ENCODE measurements at places on chromosomes 3 and 15. TPM values are rescaled to one million over a fixed set of nuclear protein-coding genes. Genes with fewer than 3 reads are reported as not detected.

DNA sequence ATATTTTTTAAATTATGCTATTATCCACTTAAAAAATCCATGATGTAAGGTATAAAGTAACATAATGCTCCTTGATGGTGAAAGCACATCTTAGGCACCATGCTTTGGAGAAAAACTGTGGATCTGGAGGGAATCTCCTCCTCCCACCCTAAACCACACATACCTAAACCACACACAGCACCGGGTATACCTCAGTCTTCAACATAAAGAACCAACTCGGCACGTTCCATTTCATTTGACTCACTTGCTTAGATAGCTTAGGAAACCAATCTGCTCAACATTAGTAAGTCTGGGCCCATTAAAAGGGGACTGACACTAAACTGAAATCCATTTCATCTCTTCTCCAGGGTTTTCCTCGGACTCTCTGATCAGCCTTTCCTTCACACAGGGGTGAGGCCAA is 945.7 kb upstream of the CFAP20DC start:
- DNase-seq: no peak
- no peaks in the 10 kb centered on the region for H3K36me3 ChIP-seq
- no peak overlapping the region for H3K27ac ChIP-seq
- H3K4me3 ChIP-seq: no peak overlapping the region
- H3K4me1 ChIP-seq: no peaks in the 10 kb centered on the region
- H3K27me3 ChIP-seq: no peaks in the 10 kb centered on the region

DNA sequence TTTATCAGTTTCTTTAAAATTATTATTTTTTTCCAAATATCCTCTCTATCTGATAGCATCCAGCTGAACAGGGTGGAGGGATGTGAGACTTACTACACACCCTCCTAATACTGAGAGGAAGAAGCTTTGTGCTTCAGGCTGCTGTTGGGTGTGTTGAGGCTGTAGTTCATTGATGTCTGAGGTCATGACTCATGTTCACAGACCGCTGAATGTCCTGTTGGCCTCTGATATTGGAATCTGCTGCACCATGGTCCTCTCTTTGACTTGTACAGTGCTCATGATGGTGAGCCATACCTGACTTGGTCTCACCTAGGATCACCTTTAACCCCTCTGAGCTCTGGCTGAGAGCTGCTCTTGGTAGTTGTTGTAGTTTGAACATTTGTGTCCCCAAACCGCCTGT is 302.9 kb downstream of the SATB1 start:
- H3K4me3 ChIP-seq: no peak overlapping the region
- DNase-seq: no peak
- no peaks in the 10 kb centered on the region for H3K27me3 ChIP-seq
- H3K36me3 ChIP-seq: no peaks in the 10 kb centered on the region
- H3K4me1 ChIP-seq: no peaks in the 10 kb centered on the region

GRCh38 chr3:185327062-185327461 is 35.9 kb upstream of the MAP3K13 start:
- no peak overlapping the region for H3K4me3 ChIP-seq
- no peaks in the 10 kb centered on the region for H3K27me3 ChIP-seq
- no peak overlapping the region for H3K27ac ChIP-seq
- peaks cover 6% of the 10 kb centered on the region for H3K4me1 ChIP-seq
- no peaks in the 10 kb centered on the region for H3K36me3 ChIP-seq

- no peaks in the 10 kb centered on the region for H3K36me3 ChIP-seq
- H3K4me1 ChIP-seq: peaks cover 4% of the 10 kb centered on the region
- H3K27me3 ChIP-seq: no peaks in the 10 kb centered on the region
- peak overlapping the region; percentile 79 for H3K4me3 ChIP-seq
- DNase-seq: peak; percentile 22
Measured at GRCh38 chr3:169965562-169966427, 812 bp upstream of the SEC62 start.

- no peaks in the 10 kb centered on the region for H3K36me3 ChIP-seq
- no peak overlapping the region for H3K4me3 ChIP-seq
- no peak overlapping the region for H3K27ac ChIP-seq
- H3K27me3 ChIP-seq: no peaks in the 10 kb centered on the region
Measured at GRCh38 chr3:128767094-128767750, 41.2 kb downstream of the RAB7A start.

GRCh38 chr3:119945291-119945690 is 149.0 kb downstream of the GSK3B start:
- no peaks in the 10 kb centered on the region for H3K4me1 ChIP-seq
- no peak for DNase-seq
- no peaks in the 10 kb centered on the region for H3K36me3 ChIP-seq
- no peak overlapping the region for H3K27ac ChIP-seq
- H3K27me3 ChIP-seq: no peaks in the 10 kb centered on the region

Gene BSN
- total RNA-seq: 0.21 TPM

GRCh38 chr3:188370081-188370830 is 216.3 kb downstream of the LPP start:
- H3K4me3 ChIP-seq: no peak overlapping the region
- no peaks in the 10 kb centered on the region for H3K4me1 ChIP-seq
- DNase-seq: no peak
- H3K27ac ChIP-seq: no peak overlapping the region
- no peaks in the 10 kb centered on the region for H3K36me3 ChIP-seq
- H3K27me3 ChIP-seq: no peaks in the 10 kb centered on the region

Gene GPR176
- total RNA-seq: 0.82 TPM

GRCh38 chr3:178901204-178901603 is 170.4 kb downstream of the ZMAT3 start:
- H3K27ac ChIP-seq: no peak overlapping the region
- H3K4me3 ChIP-seq: no peak overlapping the region
- no peak for DNase-seq
- no peaks in the 10 kb centered on the region for H3K27me3 ChIP-seq

GRCh38 chr3:56157693-56158362 is 310.4 kb downstream of the ERC2 start:
- H3K27ac ChIP-seq: no peak overlapping the region
- no peak overlapping the region for H3K4me3 ChIP-seq
- no peaks in the 10 kb centered on the region for H3K4me1 ChIP-seq
- no peak for DNase-seq
- H3K36me3 ChIP-seq: no peaks in the 10 kb centered on the region

Gene FOXB1
- total RNA-seq: not detected

GRCh38 chr3:6921066-6921465 is 60.2 kb downstream of the GRM7 start:
- no peaks in the 10 kb centered on the region for H3K4me1 ChIP-seq
- H3K4me3 ChIP-seq: no peak overlapping the region
- H3K27me3 ChIP-seq: no peaks in the 10 kb centered on the region
- no peak overlapping the region for H3K27ac ChIP-seq

DNA sequence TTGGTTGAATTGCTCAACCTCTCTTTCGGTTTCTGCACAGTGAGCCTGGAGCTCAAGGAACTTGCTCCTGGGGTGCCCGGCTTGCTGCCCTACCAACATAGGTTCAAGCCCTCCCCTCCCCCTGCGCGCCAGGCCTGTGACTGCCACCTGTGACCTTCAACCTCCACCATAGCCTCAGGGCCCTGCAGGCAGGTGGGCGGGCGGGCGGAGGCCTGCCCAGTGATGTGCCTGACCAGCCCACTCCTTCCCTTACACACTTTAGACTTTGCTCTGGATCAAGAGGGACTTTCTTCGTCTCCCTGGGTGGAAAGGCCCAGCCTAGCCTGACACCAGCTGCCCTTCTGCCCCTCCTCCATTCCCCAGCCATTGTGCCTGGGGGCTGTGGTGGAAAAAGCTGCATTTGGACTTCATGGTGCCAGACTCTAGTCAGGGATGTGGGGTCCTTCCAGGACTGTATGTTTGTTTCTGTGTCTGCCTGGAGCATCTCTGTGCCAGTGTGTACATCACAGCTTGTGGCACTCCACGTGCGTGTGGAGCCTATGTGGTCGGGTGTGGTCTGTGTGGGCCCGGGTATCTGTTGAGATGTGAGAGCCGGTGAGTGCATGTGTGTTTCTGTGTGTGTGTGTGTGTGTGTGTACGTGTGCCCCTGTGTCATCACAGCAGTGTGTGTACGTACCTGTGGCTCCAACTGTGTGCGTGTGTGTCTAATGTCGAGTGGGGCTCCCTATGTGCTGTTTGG is 9.5 kb downstream of the PRKCD start:
- DNase-seq: no peak
- no peaks in the 10 kb centered on the region for H3K36me3 ChIP-seq
- no peaks in the 10 kb centered on the region for H3K27me3 ChIP-seq
- H3K4me3 ChIP-seq: no peak overlapping the region

Gene GALNT15
- 4.5 TPM for total RNA-seq

DNA sequence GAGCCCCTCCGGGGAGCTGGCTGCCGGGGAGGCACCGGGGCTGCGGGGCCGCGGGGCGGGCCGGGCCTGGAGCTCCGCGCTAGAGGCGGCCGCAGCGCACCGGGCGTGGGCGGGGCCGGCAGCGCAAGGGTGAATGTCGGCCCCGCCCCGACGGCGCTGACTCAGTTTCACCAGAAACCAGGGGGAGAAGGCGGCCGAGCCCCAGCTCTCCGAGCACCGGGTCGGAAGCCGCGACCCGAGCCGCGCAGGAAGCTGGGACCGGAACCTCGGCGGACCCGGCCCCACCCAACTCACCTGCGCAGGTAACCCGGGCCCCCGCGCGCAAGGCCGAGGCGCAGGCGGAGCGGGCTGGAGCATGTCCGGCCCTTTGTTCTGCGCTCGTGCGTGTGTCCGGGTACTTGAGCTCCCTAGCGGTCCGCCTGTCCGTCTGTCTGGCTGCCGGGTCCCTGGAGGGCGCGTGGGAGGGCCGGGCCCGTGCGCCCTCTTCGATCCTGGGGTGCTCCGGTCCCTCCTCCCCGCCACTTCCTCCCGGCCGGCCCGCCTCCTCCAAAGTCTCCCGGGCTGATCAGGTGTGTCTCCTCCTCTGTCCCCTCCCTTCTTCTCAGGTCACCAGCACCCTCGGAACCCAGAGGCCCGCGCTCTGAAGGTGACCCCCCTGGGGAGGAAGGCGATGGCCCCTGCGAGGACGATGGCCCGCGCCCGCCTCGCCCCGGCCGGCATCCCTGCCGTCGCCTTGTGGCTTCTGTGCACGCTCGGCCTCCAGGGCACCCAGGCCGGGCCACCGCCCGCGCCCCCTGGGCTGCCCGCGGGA is at the start of gene SPINT1:
Gene SPINT1, plus strand, starts transcription at position 164 of the 811 bp plus-strand sequence. Its CDS starts 507 bp downstream, at position 671.
- H3K4me1 ChIP-seq: no peaks in the 10 kb centered on the region
- peak within 1 kb of the TSS; percentile 96 for H3K27ac ChIP-seq
- no peaks in the 10 kb centered on the region for H3K36me3 ChIP-seq
- DNase-seq: peak; percentile 82
- peak within 1 kb of the TSS; percentile 81 for H3K4me3 ChIP-seq

DNA sequence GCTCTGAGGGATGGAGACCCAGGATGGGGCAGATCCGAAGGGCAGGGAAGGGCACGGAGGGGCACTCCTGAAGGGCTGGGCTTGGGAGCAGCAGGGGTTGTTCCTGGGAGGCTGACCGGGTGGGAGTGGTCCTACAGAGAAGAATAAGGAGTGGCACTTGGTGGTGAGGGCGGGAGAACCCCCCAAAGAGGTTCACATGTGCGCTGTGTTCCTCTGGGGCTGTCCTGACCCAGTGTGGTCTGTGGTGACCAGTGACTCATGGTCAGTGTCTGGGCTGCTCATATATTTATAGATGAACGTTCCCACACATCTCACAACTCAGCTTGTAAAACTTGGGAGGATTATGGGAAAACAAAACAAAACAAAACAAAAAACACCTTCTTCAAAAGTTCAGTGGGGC is 10.0 kb downstream of the TRPM1 start:
- no peak for DNase-seq
- H3K4me1 ChIP-seq: no peaks in the 10 kb centered on the region
- no peak overlapping the region for H3K27ac ChIP-seq
- H3K27me3 ChIP-seq: no peaks in the 10 kb centered on the region
- no peak overlapping the region for H3K4me3 ChIP-seq

DNA sequence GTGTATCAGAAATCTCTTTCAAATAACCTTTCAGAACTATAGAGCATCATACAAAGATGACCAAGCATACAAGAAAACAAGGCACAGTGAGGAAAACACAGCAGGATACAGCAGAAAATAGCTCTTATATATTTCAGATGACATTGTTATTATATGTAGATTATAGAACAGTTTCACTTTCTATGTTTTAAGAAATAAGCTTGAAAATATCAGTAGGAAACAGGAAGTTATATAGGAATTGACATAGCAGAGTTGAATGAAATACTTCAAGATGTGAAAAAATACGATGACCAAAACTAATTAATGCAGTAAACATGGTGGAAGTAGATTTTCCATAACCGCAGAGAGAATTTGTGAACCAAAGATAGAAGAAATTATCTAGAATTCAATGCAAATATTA is 75.2 kb downstream of the LYSMD4 start:
- H3K27me3 ChIP-seq: no peaks in the 10 kb centered on the region
- no peak for DNase-seq
- H3K27ac ChIP-seq: no peak overlapping the region
- no peaks in the 10 kb centered on the region for H3K4me1 ChIP-seq

- DNase-seq: no peak
- H3K36me3 ChIP-seq: no peaks in the 10 kb centered on the region
- H3K27ac ChIP-seq: no peak overlapping the region
- H3K27me3 ChIP-seq: peaks cover 6% of the 10 kb centered on the region
- H3K4me1 ChIP-seq: no peaks in the 10 kb centered on the region
Measured at GRCh38 chr3:72095521-72095920, 310.6 kb upstream of the PROK2 start.

Gene MESP2
- 0.45 TPM for total RNA-seq

Gene CCR9
- total RNA-seq: 0.13 TPM

GRCh38 chr15:69535998-69536397 is 83.4 kb downstream of the RPLP1 start:
- H3K36me3 ChIP-seq: no peaks in the 10 kb centered on the region
- no peaks in the 10 kb centered on the region for H3K27me3 ChIP-seq
- H3K4me1 ChIP-seq: no peaks in the 10 kb centered on the region
- no peak for DNase-seq
- H3K27ac ChIP-seq: no peak overlapping the region
- no peak overlapping the region for H3K4me3 ChIP-seq

- H3K27me3 ChIP-seq: no peaks in the 10 kb centered on the region
- no peak overlapping the region for H3K27ac ChIP-seq
- DNase-seq: no peak
- no peak overlapping the region for H3K4me3 ChIP-seq
Measured at GRCh38 chr3:143586576-143586975, 261.7 kb downstream of the SLC9A9 start.

Gene ERC2
- 0.30 TPM for total RNA-seq

DNA sequence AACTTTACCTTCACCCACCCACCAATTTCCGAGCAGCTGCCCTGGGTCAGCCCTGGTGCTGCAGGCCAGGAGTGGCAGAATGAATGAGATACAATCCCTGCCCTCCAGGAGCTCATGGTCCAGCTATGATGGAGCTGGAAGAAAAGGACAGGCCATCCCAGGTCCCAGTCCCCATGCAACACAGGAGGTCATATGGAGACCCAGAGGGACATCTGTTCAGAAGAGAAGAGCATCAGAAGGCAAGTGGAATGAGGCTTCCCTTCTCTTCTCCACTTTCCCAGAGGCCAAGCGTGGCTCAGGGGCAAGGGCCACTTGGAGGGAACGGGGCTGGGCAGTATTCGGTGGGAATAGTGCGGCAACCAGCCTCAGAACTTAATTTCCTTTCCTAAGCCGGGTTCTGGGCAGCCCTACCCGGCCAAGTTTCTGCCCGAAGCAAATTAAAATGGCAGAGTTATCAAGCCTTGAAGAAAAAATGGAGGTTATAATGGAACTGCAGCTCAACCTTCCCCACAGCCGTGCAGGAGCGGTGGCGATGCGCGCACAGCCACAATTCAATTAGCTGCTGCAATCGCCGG is 35.9 kb downstream of the TLE3 start:
- peaks cover 41% of the 10 kb centered on the region for H3K36me3 ChIP-seq
- no peak for DNase-seq
- peaks cover 4% of the 10 kb centered on the region for H3K4me1 ChIP-seq

Gene EAF2
- total RNA-seq: 6.3 TPM
